ENCODE measurements at places on chromosomes 3 and 15.
A peak's percentile ranks its signal among the peaks of the same experiment; 100 is the strongest.

DNA sequence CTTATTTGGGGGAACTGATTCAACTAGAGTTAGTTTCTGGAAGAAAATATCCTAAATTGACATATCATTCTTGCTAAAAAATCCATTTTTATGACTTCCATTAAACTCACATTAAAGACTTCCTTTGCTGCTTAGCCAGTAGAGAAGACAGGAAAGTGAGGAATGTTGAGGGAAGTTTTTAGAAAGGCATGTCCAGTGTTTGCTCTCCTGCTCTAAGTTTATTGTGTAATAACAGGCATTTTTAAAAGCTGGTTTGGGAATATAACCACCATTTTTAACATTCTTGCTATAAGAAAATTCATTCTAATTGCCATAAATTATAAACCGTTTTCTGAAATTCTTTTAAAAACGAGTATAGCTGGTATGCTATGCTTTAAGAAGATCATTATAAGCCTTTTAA is 428.0 kb downstream of the RAP2B start:
- no peak for DNase-seq

DNA sequence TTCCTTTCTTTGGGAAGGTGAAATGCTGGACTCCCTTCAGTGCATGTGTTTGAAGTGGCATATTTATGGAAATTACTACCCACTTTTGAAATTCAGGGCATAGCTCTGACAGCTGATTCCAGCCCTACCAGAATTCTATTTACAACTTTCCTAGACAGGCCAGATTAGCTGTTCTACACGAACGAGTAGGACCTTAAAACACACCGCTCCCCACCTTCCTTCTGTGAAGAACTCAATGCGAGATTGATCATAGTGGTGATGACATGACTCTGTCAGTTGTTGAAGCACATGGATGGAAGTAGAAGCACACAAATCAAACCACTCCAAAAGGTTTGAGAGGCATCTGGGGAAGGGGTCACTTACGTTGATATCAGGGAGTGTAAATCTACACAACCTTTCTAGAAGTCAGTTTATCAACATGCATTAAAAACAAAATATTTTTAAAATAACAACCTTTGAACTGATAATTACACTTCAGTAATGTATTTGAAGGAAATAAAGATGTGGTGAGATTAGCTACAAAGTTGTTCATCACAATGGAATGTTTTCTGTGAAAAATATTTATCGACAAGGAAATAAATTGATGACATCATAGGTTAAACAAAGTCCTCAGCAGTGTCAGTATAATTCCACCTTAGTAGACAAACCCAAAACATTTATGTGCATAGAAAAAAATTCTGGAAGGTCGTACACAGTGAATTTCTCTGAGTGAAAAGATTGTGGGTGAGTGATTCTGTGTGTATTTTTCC is 29.8 kb downstream of the RARB start:
- no peak for DNase-seq

GRCh38 chr3:32392536-32393302 is 1.1 kb downstream of the CMTM7 start:
- peak; percentile 73 for DNase-seq

DNA sequence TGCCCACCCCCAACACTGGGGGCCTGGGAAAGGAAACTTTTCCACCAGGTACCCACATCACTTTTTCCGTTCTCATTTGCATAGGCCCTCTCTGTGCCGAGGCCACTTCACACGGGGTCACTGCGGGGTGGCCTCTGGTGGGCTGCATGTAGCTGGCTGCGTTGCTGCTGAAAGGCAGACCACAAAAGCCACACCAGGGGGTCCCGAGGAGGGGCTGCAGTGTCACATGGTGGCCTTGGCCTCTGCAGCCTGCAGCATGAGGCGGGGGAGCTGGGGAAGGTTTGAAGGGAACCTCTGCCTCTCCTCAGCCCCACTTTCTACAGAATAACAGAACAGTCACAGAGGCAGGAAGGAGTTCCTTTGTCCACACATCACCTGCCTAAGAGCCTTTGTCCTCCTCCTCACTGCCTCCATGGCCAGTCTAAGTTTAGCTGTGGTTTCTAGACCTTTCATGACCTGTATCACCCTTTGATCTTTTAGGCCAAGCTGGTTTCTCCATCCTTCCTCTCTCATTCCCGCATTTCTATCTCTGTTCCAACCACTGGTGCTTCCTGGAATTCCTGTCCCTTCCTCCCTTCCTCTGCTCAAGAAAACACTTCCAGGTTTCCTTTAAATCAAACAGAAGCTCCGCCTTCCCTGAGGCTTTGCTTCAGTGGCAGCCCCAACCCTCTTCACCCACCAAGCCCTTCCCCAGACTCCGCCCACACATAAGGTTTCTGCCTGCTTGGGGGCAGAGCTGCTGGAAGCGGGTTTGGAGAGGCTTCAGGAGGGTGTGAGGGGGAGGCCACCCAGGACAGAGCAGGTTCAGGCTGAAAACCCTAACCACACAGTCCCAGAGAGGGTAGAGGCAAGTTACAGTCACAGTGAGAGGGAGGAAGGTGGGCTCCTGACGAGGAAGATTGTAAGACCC is 150.7 kb upstream of the TLE3 start:
- no peak for DNase-seq

GRCh38 chr3:158339638-158340037 is 229.7 kb downstream of the RSRC1 start:
- DNase-seq: no peak

- DNase-seq: no peak
Measured at GRCh38 chr3:63911509-63911872, 692 bp downstream of the SCAANT1 start.

- no peak for DNase-seq
Measured at GRCh38 chr3:187291512-187292132, at the start of gene MASP1. MASP1 (minus strand) TSS chr3:187291737; CDS start chr3:187291632, 105 bp downstream.

GRCh38 chr15:64017082-64017588 is 29.1 kb downstream of the DAPK2 start:
- DNase-seq: no peak

GRCh38 chr3:14780927-14781507 is 37.7 kb upstream of the FGD5 start:
- DNase-seq: peak; percentile 68

- DNase-seq: no peak
Measured at GRCh38 chr3:11514191-11514821, 129.4 kb downstream of the VGLL4 start.

DNA sequence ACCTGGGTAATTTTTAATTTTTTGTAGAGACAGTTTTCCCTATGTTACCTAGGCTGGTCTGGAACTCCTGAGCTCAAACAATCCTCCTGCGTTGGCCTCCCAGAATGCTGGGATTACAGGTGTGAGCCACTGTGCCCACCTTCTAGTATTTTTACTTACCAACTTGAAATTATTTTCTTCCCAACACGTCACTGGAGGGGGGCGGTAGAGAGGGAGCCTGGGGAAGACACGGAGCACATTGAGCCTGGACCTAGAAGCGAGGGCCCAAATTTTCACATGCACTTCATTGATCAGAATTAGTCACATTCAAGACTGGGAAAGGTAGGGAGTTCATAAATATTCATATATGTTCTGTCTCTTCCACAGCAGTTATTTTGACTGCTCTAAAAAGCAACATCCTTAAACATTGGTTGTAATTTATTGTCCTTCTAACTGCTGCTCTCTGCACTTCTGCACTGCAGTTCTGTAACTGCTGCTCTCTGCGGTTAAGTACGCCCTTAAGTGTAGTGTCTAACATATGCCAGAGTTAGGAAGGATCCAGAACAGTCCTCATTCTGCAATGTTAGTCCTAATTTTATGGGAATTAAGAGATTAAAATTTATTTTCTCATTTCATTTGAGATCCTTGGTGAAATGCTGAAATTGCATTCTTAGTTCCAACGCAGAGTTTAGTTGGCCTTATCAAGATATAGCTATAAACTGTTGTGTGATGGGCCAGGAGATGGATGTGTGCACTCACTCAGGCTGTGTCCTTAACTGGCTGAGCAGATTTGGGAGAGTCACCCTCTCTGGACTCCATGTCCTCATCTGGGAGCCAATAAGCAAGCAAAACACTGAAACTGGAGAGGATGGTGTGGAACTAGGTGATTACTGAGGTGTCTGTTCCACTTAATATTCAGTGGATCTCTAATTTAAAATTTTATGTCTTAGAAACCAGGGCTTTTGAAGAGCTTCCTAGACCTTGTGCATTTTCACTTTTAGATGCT is 98.2 kb downstream of the STRIT1 start:
- DNase-seq: no peak

DNA sequence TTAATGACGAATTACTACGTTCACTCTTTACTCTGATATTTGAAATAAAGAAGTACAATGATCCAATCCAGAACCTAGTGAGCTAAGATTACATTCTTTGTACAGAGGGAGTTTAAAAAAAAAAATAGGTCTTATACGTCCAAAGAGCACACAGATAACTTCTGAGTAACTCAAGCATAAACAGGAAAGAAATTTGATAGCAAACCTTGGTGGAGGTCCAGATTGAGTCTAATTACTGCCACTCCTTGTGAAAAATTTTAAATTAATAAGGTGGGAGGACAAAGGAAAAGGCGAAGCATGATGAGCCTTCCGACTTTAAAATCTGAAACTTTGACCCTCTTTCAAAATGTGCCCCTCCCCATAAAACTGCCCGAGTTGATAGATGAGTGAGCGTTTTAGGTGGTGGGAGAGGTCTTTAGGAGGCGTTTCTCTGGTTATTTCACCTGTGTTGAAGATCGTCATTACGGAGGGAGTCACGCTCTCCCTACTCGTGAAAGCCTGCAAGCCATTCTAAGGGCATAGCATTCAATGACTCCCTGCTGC is 127.0 kb upstream of the ROBO2 start:
- no peak for DNase-seq

DNA sequence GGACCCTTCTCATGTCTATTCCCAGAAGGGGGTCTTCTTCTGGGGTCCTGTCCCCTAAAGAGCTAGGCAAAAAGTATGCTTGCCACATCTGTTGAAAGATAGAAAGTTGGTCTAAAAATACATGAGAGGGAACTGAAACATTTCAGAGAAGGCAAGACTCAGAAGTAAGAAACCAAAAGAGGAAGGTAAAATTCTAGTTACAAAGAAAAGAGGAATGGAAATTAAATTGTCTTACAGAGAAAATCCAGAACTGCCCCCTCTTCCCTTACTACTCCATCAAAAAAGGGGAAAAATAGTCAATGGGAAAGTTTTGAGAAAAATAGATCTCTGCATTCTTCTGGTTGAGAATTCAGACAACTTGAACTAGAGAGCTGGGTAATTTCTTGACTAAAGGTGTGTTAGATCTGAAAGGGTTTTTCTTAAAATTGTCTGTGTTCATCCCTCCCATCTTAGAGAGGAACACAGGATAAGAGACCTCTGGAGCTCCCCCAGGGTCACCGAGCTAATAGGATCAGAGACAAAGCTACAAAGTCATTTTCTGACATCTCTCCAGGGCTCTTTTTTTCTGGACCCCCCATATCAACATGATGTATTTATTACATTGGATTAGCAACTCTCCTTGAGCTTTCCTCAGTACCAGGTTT is 32.3 kb upstream of the CCR2 start:
- DNase-seq: no peak

DNA sequence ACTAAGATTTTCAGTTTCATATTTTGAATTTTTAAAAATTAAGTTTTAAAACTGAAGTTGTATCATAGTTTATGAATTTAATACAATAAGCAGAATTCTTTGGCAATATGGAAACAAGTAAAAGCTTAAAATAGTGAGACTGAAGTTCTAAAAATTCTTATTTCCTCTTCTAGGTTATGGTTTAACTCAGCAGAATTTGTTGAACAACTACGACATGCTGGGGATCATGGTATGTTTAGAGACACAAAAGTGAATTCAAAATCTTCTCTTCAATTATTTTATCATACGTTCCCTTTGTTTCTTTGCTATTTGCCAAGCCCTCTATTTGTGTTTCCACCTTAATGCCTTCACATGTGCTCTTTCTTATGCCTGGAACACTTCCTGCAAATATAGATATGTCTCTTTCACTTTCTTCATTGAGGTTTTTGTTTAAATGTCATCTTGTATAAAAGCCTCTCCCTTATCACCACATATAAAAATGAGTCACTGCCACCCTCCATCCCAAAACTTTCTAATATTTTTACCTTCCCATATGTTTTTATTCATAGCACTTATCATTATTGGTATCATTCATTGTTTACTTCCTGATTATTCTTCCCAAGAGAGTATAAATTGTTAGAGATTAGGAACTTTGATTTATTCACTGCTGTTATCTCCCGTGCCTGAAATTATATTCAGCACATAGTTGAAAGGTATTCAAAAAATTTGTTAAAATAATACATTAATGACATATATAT is 6.4 kb downstream of the SUCNR1 start:
- DNase-seq: no peak

DNA sequence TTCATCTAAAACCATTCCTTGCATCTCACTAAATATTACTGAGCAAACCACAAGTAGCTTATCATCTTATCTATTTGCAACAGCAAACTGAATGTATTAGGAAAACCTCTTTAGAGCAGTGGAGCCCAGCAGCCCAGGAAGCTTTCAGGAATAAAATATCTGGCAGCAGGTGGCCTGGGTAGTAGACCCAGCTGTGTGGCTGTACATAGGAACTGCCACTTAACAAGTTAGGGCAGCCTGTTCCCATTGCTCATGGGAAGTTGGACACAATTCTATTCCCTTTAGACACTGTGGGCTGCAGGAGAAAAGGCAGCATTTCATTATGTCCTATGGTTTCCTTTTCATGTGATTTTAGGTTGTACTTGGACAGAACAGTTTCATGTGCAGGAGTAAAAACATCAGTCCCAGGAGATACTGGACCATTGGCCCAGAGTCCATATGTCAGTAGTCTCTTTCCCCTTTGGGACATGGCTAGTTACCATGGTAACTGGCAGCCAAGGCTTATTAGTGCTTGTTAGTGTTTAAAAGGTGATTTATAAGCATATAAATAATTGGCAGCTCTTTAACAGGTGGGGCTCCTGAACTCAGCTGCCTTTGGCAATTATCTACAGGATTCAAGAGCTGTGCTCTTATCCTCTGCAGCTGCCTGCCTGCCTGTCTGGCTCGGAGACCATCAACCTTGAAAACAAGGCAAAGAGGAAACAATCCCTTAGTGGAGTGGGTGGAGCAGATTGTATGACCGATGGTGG is 28.9 kb upstream of the LSAMP start:
- DNase-seq: no peak

DNA sequence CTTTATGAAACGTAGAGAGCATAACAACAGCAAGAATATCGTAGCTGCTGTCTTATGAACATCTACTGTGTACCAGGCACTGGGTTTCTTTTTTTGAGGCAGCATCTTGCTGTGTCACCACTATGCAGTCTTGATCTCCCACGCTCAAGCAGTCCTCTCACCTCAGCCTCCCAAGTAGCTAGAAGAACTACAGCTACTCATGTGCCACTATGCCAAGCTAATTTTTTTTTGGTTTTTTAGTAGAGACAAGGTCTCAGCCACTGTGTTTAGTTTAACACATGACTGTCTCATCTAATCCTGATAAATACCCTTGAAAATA is 129.9 kb downstream of the VGLL4 start:
- DNase-seq: no peak

DNA sequence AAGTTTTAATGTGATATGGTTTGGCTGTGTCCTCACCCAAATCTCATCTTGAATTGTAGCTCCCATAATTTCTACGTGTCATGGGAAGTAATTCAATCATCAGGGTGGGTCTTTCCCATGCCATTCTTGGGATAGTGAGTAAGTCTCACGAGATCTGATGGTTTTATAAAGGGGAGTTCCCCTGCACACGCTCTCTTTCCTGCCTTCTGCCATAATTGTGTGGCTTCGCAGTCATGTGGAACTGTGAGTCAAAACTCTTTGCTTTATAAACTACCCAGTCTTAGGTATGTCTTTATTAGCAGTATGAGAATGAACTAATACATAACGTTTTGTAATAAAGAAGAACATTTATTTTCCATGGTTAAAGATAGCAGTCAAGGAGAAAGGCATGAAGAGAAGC is 39.2 kb upstream of the GOLIM4 start:
- no peak for DNase-seq

All from Right ventricle myocardium inferior (tissue), 1 donor.